ENCODE measurements at places on chromosomes 13 and 19. TPM values are rescaled to one million over a fixed set of nuclear protein-coding genes. Genes with fewer than 3 reads are reported as not detected.

The ADPRHL1 gene
- total RNA-seq = 6.3 TPM

DNA sequence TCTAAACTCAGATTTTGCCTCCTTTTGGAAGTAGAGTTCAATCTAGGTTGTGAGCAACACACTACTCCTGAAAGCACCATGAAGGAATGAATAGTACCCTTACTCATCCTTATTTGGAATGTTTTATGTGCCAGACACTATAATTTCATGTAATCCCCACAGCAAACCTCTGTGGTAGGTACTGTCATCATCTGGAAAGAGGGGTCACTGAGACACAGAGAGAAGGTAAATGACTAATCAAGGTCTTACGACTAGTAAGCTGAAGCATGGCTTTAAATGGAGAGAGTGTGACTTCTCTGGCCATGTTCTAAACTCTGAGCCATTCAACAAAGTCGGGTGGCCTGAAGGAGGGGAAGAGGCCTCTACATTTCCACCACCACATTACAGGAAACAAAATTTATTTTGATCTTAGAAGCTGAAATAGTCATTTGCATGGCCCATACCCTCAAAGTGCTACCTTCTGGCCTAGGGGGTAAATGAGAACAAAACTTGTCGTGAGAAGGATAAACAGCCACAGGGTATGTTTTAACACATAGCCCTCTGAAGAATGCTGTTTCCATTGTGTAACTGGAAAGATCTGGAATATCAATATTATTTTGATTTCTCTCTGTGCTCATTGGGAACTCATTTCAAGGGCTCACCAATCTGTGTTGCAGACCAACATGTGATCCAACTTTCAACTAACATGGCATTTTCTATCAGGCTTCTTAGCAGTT, 180.8 kb upstream of the RFC3 start:
- peaks cover 21% of the 10 kb centered on the region for H3K4me1 ChIP-seq
- DNase-seq = no peak
- H3K27me3 ChIP-seq = no peaks in the 10 kb centered on the region
- no peaks in the 10 kb centered on the region for H3K36me3 ChIP-seq

The ZNF146 gene
- 125 TPM for total RNA-seq

- no peak overlapping the region for H3K4me3 ChIP-seq
- no peaks in the 10 kb centered on the region for H3K27me3 ChIP-seq
- no peaks in the 10 kb centered on the region for H3K36me3 ChIP-seq
- H3K27ac ChIP-seq = no peak overlapping the region
Observed at GRCh38 chr13:23743278-23744076, 145.7 kb downstream of the MIPEP start.

GRCh38 chr13:73776151-73776785, 357.9 kb downstream of the KLF12 start:
- no peaks in the 10 kb centered on the region for H3K36me3 ChIP-seq
- H3K4me1 ChIP-seq = no peaks in the 10 kb centered on the region
- H3K4me3 ChIP-seq = no peak overlapping the region

All from SJSA1 (cell line).